CD4-positive, alpha-beta T cell (primary cell): ENCODE measurements at places on chromosomes 13 and 19. TPM values are rescaled to one million over a fixed set of nuclear protein-coding genes. Genes with fewer than 3 reads are reported as not detected.

DNA sequence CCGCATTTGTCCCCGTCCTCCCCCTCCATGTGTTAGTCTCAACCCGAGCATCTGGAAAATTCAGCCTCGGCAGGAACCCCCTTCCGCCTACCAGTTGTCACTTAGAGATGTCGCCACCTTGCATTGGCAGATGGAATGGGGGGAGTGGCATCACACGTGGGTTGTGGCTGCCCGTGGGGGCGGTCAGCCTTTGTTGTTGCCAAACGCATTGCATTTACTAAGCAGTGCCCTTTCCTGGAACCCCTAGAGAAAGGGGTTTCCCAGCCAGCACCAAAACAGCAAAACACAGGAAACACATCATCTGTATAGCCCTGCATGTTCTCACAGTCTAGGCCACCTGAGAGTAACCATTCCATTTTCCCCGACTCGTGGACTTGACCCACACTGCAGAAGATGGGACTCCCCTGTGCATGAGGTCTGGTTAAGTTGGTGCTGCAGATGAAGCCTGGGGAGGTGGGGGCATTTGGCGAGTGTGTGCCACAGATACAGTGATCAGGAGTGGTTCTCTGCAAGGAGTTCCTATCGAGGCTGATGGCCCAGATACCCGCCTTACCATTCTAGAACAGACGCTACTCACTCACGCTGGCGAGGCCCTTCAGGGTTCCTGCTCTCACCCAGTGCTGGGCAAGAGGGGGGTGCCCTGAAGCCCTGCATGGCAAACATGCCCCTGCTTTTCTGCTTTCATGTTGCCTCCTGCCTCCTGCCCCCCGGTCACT is 38.3 kb downstream of the TMED1 start:
- peak; percentile 63 for DNase-seq

DNA sequence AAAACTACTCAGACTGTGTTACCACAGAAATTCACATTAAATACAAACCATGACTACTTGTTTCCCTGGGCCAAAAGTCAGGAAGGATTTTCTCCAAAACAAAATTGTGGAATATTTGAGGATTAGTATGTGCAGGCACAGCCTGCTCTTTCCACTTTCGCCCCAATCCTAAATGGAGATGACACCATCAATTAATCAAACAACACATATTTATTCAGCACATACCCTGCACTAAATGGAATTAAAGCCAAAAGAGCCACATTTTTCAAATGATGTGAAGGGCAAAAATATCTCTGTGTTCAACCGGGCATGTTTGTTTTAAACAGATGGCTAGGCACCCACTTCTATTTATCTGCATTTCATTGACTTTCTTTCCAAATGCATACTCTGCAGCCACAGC is 523.1 kb downstream of the DCT start:
- no peak for DNase-seq

DNA sequence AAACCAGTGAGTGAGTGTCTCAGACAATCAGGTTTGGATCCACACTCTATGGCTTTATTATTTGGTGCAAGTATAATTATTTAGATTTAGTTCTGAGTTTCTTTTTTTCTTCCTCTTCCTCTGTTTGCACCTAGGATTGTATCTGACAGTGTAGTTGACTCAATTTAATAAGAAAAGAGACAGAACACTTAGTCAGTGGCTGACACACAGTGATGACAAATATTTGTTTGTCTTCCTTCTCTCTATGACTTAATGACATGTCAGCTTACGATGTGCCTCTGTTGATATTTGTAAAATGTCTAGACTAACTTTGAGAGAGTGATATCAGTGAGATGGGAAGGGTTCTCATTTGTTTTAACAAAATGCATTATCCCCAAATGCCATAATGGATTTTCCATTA is 129.5 kb upstream of the SLC10A2 start:
- no peak for DNase-seq

- no peak for DNase-seq
Observed at GRCh38 chr13:97310809-97311436, 88.8 kb downstream of the MBNL2 start.

GIPC3 gene
- 1.1 TPM for total RNA-seq
